Activated gamma-delta T cell (primary cell): ENCODE measurements at places on chromosomes 1 and 21.

GRCh38 chr1:184590163-184590750 lies 164.4 kb downstream of the EDEM3 start:
- no peak for DNase-seq

- DNase-seq, result no peak
These were observed 90.0 kb downstream of the PAPPA2 start for GRCh38 chr1:176552999-176553398.

- no peak for DNase-seq
These were observed 51.5 kb upstream of the ERRFI1 start for GRCh38 chr1:8077602-8078001.

- DNase-seq, result no peak
These were observed 250.9 kb upstream of the SGIP1 start for GRCh38 chr1:66282891-66283621.

DNA sequence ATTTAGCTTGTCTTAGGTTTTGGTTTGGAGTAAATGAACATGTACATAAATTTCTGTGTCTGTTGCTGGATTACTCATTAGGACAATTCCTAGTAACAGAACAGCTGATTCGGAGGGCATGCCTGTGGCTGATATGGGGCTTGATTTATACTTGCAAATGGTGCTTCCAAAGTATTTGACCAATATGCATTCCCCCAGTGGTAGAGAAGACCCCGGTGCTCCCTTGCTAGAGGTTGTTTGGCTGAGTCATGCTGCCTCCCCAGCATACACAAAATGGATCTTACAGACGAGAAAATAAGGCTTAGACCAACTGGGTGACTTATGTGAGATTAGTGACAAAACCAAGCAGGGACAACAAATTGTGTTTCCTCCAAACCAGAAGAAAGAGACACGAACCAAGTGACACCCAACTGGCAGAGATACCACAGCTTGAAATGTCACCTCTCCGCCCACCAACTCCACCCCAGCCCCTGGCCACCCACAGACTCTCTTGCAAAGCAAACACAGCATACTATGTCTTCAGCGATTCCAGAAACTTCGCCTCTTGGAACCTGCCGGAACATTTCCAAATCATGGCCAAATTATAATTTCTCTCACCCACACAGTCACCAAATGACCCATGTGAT lies 75.9 kb upstream of the ETS2 start:
- DNase-seq, result no peak

DNA sequence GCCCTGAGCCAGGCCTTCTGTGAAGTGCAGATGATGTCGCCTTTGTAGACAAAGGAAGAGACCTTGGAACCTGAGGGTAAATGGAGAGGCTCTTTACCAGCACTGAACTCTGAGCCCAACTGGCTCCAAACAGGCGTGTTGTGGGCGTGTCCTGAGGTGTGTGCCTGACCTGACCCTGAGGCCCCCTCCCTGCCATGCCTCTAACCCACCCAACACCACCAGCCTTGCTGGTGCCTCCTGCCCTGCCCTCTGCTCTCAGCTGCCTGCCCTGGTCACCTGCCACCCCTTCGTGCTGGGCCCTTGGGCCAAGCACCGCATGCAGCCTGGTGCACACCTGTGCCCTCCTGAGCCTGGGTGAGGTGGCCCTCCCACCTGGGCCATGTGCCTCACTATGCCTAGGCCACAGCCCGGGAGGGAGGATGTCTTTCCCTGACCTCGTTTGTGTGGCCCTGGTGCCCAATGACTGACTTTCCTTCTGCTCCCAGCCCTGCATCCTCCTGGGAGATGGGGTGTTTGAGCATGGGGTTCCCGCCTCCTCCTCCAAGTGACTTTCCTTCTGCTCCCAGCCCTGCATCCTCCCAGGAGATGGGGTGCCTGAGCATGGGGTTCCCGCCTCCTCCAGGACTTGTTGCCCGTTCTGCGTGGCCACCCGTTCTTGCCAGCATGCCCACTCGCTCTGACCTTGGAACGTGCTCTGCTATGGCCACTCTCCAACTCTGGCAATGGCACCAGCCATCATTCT lies 157.0 kb downstream of the PCBP3 start:
- DNase-seq, result no peak

DNA sequence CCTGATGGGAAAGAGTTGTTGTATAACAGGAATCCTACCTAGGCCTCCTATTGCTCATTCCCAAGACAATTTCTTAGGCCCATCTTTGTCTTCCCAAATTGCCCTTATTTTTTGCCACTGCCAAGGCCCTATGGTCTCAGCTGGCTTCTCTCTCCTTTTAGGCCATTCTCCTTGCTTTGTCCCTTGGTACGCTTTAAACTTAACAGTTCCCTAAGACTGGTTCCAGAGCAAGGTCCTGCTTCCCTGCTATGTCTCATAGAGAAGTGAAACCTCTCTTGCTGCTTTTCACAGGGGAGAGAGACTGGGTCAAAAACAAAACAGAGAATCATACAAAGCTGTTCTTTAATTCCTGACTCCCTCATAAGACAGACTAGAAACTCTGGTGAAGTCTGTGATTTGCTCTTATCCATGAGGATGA lies 77.1 kb downstream of the XCL2 start:
- no peak for DNase-seq

- no peak for DNase-seq
These were observed 44.6 kb upstream of the SIM2 start for GRCh38 chr21:36654324-36654723.

DNA sequence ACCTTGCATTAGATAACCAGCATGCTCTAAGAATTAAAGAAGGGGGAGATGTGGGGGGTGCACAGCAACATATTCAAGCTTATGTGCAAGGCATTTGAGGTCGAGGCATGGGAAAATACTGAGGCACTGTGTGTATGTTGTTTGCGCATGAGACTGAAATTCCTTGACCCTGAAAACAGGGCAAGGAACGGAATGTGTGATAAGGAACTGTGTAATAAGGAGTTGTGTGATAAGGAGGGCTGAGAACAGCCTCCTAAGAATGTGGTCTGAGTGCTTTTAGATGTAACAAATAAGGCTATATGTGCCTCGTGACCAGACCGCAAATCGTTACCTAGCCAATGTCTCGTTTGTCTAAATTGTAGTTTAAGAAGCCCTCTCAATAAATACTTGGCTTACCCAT lies 26.5 kb upstream of the ITLN1 start:
- no peak for DNase-seq

- no peak for DNase-seq
These were observed 176.8 kb downstream of the HHIPL2 start for GRCh38 chr1:222370913-222371675.

- no peak for DNase-seq
These were observed 24.2 kb upstream of the SLFNL1 start for GRCh38 chr1:41045740-41046139.

DNA sequence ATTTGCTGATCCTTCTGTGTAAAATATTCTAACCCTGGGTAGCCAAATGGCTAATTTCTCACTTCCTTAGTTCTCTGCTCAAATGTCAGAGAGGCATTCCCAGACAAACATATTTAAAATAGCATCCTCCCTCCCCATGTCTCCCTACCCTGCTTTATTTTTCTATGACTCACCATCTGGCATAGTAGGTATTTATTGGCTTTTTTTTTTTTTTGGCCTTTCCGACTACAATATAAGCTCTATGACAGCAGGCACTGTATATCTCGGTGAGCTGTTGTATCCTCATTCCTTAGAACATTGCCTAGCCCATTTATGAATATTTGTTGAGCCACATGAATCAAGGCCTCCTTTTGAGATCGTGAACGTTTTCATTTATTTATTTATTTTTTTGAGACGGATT lies 1.5 kb upstream of the NEK7 start:
- no peak for DNase-seq

DNA sequence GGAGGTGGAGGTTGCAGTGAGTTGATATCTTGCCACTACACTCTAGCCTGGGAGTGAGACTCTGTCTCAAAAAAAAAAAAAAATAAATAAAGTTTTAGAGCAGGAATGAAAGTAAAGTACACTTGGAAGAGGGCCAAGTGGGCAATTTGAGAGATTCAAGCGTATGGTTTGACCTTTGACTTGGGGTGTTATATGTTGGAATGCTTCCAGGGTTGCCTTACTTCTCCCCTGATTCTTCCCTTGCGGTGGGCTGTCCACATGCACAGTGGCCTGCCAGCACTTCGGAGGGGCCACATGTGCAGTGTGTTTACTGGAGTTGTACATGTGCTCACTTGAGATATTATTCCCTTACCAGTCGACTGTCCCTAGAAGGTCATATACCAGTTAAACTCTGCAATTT lies 295.5 kb upstream of the PROX1 start:
- DNase-seq, result no peak

DNA sequence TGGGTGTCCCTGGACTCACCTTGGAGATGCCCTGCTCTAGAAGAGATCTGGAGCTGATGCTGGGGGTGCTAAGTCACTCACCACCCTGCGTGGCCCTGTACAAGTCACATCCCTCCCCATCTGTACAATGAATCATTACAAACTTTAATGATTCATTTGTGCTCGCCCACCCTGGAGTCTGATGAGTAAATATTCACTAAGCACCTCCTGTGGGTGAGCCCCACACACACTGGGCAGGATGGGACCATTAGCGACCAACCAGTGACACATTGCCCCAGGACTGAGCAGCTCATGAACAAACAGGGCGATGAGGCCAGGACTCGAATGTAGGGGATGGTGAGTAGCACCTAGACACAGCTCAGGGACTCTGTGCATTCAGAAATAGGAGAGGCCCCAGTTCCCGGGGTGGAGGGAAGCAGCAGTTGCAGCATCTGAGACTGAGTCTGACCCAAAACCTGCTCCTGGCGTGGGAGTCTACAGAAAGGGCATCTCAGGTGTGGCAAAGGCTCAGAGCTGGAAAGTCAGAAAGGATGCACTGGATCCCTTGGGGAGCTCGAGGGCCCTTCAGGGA lies 18.1 kb upstream of the PDZK1IP1 start:
- no peak for DNase-seq

DNA sequence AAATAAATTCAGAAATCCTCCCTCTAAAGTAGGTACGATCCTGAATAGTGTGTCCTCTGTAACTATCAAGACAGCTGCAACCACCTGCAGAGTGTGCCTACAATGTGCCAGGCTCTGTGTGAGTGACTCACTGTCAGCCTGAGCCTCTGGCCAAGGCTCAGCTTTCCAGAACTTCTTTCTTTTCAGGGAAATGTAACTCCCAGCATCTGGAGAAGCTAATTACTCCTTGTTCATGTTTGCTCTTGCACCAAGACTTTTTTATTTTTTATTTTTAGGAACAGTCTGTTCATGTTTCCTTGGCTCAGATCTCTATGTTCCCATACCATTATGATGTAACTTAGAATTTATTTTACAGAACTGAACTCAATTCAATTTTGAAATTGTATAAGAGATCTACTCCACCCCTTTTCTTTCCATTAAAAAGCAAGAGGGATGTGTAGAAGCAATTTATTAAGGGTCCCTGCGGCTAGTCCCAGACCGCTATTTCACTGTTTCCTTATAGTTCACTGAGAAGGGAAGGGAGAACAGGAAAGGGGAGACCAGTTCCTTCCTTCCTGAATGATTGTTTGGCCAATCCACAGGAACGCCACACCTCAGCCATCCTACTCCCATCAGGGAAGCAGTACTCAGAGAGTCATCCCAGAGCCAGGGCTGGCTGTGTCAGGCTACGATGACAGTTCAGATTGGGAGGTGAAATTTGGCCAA lies 112.4 kb upstream of the ZNF648 start:
- DNase-seq, result no peak

DNA sequence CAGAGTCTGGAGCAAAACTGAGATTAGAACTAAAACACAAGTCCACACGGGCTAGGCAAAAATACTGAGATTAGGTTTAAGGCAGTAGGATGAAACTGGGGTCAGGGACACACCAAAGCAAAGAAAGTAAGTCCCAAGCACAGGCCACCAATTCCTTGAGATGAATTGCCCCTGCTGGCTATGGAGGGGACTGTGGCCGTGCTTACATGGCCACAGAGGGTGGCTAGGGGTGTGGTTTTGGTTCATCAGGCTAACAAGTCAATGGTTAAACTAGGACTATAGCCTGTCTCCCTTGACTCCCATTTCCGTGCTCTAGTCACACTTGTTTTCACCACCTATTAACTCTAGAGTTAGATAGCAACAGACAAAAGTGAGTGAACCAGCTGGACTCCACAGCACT lies 394.8 kb downstream of the PBX1 start:
- DNase-seq, result no peak

GRCh38 chr21:45330075-45330781 lies 42.5 kb upstream of the POFUT2 start:
- DNase-seq, result no peak

DNA sequence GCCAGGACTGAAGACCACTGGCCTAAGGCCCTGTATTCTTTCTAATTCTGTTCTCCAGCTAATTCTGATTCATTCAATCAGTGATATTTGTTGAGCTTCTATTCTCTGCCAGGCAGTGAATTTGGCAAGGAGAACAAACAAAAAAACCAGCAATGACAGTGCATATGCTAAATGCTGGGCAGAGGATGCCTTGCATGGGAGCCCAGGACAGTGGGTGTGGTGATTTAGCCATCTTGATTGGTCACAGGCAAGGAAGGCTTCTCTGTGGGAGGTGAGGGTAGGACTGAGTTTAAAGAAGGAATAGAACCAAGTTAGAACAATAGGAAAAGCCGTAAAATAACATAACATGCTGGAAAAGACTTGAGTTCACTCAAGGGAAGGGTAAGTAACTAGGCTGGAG lies 9.2 kb upstream of the CPT2 start:
- no peak for DNase-seq

GRCh38 chr1:117577191-117577885 lies 28.5 kb upstream of the TENT5C start:
- DNase-seq, result no peak

DNA sequence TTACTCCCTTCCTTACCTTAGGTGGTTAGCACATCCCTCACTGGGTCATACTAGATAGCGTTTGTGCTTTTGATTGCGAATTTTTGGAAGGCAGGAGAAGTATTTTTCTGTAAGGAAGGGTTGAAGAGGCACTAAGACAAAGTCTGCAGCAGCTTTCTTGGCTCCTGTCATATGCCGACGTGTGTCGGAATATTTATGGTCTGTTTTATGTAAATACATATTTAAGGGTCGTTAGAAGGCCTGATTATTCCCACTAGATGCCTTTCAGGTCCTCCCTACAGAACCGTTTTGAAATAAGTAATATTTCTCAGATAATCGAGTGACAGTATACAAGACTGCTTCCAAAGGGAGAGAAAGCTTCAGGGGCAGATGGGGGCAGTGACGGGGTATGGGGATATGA lies 10.0 kb downstream of the RNF220 start:
- no peak for DNase-seq

GRCh38 chr1:210499956-210500355 lies 171.3 kb downstream of the HHAT start:
- DNase-seq, result no peak
